Aortic smooth muscle cell (primary cell): ENCODE measurements at places on chromosomes 7 and 10. TPM values are rescaled to one million over a fixed set of nuclear protein-coding genes. Genes with fewer than 3 reads are reported as not detected.

Gene DGKI
- total RNA-seq, result 3.9 and 5.3 TPM in 2 replicates

Gene ABCB1
- total RNA-seq, result 1.3 and 3.9 TPM in 2 replicates

Gene CPA4
- 0.92 and 1.6 TPM in 2 replicates for total RNA-seq

Gene SPDYE1
- not detected in 2 replicates for total RNA-seq

Gene PTPRN2
- 0.56 and 1.6 TPM in 2 replicates for total RNA-seq

Gene C10orf143
- 0.92 and 0.93 TPM in 2 replicates for total RNA-seq

Gene RSPH10B2
- 0.19 TPM in 1 of 2 replicates, not detected in the other for total RNA-seq

Gene NRP1
- 813 and 990 TPM in 2 replicates for total RNA-seq

Gene SLK
- 107 and 113 TPM in 2 replicates for total RNA-seq

Gene MSMB
- not detected in 2 replicates for total RNA-seq

Gene TFR2
- 0.31 and 0.40 TPM in 2 replicates for total RNA-seq

Gene ASB10
- total RNA-seq, result not detected in 2 replicates
